Stimulated activated CD8-positive, alpha-beta memory T cell treated with anti-CD3 and anti-CD28 coated beads, Interleukin-7, amount 100 ng/mL, for 4 hours (primary cell): ENCODE measurements at places on chromosomes 5 and 9.
A peak's percentile ranks its signal among the peaks of the same experiment; 100 is the strongest.

GRCh38 chr5:160271396-160271795 is 41.0 kb downstream of the CCNJL start:
- DNase-seq, result no peak

GRCh38 chr5:172862165-172862801 is 28.2 kb downstream of the ERGIC1 start:
- no peak for DNase-seq

GRCh38 chr9:32251539-32251938 is 132.9 kb upstream of the ACO1 start:
- DNase-seq, result no peak

- no peak for DNase-seq
Observed at GRCh38 chr5:85170183-85170582, 785.5 kb upstream of the EDIL3 start.

DNA sequence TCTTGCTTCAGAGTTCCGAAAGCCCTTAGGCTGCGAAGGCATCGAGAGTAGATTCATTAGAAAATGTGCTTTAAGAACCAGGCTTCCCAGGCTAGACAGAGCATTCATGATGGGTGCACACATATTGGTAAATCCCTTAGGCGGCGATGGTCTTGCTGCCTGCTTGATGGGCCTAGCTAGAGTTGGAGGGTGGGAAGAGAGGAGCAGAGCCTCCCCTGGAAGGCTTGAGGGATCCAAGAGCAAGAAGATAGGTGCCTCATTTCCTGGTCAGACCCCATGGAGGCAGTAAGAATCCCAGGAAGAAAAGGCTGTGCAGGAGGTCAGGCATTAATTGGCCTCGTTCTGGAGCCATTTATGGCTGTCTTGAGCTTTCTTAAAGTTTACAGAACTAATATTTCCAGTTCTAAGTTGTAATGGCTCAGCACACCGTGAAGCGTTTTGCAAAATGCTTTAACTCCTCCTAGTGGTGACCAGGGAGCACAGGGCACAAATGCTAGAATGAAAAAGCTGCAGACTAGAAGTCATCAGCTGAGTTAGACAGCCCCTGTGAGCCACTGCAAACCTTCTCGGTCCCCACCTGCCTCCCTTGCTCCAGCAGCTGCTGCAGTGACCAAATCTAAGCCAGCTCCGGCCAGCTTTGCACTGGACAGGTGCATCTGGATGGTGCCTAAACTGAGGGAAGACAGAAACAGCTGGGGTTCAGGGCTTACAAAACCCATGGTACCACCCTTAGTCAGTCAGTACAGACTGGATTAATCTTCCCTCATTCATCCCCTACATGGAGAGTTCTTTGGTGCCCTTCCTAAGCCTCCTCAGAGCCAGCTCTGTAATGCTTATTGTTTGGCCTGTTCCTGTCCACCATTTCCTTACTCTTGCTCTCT is 14.7 kb downstream of the SLC45A2 start:
- DNase-seq, result no peak

- no peak for DNase-seq
Observed at GRCh38 chr5:72465601-72466563, 41.3 kb downstream of the ZNF366 start.

- no peak for DNase-seq
Observed at GRCh38 chr5:88841212-88841611, 41.8 kb downstream of the MEF2C start.

- DNase-seq, result peak; percentile 41
Observed at GRCh38 chr9:34957492-34958410, at the start of gene PHF24. Gene PHF24, plus strand, starts transcription at chr9:34958285. Its CDS starts 13,014 bp downstream, at chr9:34971299.

DNA sequence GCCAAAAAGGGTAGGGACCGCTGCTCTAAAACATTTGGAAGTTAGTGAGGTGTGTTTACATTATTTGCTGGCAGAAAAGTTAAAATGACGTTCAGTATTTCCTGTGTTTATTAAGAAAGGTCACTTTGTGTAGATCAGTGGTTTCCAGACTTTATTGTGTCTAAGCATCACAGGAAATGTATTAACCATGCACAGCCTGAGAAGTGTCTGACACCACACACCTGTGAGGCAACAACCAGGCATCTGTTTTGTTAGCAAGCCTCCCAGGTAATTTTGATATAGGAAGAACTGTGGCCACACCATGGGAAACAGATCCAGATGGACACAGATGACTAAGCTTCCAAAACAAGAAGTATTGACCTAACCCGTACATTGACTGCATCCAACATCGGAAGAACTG is 12.0 kb downstream of the TTC1 start:
- DNase-seq, result no peak
